ENCODE measurements at places on chromosomes 4 and X. TPM values are rescaled to one million over a fixed set of nuclear protein-coding genes. Genes with fewer than 3 reads are reported as not detected.

GRCh38 chr4:36273276-36273675, 8.1 kb upstream of the DTHD1 start:
- DNase-seq, result no peak

The HS6ST2 gene
- total RNA-seq, result 0.13 TPM

DNA sequence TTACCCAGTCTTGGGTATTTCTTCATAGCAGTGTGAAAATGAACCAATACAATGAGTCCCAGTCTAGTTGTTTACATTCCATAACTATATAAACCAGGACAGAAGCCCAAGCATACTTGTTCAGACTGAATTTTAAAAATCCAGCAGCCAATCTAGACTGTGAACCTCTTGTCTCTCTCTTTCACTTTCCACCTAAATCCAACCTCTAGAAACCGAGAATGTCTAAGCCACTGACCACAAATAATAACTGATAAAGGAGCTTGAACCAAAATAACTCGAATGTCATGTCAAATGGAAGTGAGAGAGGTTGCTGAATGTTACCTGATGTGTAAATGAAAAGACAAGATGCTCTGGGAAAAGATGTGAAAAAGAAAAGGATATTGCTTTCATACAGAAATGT, 544.7 kb downstream of the NLGN4X start:
- DNase-seq, result no peak

- no peak for DNase-seq
These were observed 709 bp downstream of the GPAT3 start for GRCh38 chr4:83536362-83537272.

- no peak for DNase-seq
These were observed 336.1 kb downstream of the UNC5C start for GRCh38 chr4:95212692-95213091.

DNA sequence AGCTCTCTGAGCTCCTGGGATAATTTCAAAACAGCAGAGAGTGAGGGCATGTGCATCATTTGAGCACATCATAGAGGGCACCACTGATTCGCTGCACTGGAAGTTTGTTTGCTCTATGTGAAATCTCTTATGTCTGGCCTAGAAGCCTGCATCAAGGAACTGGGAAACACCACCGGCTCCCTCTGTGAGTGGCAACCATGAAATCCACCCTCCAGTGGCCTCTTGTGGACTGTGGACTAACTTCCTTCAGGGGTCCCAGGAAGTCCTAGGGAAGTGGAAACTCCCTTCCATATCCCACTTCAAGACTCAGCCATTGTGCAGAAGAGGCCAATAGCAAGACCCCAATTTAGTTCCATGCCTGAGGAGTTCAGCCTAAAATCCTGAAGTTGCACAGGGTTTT, 48.0 kb upstream of the IGFBP7 start:
- no peak for DNase-seq

DNA sequence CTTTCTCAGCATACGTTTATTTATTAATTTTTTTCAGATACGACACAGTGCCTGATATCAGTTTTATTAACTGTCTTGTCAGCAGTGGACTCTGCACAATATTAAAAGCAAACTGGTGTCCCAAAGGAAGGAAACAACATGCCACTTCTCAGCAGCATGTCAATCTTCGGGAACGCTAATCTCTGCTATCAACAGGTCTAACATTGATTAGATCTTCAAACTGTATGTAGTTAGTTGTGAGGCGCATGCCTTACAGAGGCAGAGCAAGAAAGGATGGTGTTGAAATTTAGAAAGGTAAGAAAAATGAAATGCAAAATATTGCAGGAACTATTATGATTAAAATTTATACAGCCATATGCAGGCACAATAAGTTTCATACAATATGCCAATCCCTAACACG, 233.7 kb upstream of the NDST3 start:
- DNase-seq, result no peak

- no peak for DNase-seq
These were observed 182.4 kb downstream of the NR3C2 start for GRCh38 chr4:148259841-148260240.

The UBQLN2 gene
- 7.2 TPM for total RNA-seq

DNA sequence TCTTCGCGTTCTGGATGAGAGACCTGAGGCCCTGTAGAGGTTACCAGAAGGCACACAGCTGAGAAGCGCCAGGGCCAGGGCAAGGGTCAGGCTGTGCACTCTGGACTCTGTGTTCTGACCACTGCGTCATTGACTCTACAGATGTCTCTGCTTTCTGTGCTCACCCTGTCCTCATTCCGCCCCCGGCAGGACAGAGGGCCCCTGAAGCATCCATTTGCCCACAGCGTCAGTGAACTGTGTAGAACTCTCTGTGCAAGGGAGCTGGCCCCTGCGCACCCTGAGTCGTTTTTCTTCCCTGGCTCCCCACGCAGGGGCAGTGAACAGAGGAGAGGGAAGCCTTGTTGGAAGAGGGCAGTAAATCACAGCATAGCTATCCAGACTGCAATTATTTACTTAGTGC, 6.1 kb upstream of the WAS start:
- DNase-seq, result no peak

DNA sequence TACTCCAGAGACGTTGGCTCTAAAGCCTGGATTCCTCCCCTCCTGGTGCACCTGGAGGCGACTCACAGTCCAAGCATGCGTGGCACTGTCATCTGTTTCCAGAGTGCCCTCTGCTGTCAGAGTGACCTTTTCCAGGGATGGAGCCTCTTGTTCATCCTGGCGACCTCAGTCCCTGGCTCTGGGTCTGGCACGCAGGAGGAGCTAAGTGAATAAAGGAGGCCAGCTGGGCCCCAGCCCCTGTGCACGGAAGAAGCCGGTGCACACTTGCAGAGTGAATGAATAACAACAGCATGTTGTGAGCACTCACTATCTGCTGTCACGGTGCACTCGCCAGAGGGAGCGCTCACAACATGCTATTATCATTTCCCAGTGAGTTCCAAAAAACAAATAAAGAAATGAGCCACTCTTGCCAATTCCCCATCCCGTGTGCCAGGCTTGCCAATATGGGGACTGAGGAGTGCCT, 27.8 kb upstream of the PSAPL1 start:
- DNase-seq, result peak; percentile 31

The CLNK gene
- total RNA-seq, result not detected

DNA sequence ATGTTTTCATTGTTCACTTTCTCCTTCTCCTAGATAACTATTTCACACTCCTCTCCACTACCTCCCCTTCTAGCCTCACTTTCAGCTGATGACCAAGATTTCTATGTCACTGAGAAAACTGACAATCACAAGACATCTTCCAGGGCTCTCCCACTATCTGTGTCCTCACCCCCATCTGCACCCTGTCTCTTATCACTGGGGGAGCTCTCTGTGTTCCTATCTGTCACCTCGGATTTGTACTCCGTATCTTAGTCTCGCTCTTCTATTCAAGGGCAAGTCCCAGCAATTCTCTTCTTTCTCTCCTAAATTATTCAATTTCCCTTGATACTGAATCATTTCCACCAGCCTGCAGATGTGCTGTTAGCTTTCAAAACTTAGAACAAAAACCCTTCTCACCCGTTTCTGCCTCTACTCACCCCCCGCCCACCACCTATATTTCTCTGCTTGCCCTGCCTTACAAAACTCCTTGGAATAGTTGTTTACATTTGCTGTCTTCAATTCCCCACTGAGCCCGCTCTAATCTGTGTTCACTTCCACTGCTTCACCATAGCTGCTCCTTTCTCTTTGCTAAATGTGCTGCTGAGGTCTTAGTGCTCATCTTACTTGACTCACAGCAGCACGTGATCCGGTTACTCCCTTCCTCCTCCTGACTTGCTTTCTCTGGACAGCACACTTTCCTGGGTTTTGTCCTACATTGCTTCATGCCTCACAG, 293.2 kb downstream of the UNC5C start:
- no peak for DNase-seq

The RASGEF1B gene
- under 0.01 TPM for total RNA-seq

- no peak for DNase-seq
These were observed 178.2 kb upstream of the ARHGEF9 start for GRCh38 chrX:63963095-63963784.

DNA sequence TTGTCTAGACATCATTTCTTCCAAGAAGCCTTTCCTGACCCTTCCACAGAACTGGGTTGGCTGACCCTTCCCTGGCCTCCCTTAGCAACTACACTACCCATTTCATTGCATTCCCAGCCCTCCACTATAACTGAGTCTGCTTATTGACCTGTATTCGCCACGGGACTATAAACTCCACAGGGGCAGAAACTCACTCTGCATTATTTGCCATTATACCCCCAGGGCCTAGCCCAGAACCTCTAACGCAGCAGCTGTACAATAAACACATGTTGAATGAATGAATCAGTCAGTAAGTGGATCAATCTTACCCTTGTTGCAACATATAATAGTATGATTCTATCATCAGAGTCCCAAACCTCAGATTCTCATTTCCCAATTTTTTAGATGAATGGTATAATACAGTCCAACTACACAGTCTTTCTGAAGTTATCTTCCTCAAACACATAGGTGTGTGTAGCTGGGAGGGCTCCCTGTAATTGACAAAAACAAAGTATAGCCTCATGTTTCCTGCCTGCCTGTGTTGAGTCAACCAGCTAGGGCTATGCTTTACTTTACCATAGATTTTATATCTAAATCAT, 209.3 kb downstream of the CHIC2 start:
- DNase-seq, result no peak

The PFKFB1 gene
- 0.13 TPM for total RNA-seq

DNA sequence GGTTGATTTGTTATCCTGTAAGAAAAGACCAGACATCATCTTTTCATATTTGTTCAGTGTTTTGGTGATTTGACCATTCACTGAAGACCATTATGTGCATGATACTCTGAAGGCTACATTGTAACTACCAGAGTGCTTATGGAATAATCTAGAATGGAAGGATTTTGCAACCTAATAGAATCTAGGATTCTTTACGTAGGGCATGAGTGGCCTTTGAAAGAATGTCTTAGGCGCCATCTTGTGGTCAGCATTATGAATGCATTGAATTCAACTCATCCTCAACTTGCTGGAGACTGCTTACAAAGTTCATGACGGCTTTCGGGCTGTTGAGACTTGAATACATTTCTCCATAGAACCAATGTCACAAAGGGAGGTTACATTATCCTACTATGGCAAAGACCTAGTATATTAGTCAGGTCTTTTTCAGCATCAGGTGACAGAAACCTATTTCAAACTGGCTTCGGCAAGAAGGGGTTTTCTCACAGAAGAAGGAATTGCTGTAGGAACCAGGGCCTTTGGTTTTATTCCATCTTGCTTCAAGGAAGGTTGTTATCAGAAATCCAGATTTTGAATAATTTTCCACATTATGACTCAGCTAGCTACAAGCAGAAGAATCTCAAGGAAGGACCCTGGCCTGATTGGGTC, 104.1 kb downstream of the GPAT3 start:
- peak; percentile 76 for DNase-seq

The CRMP1 gene
- 1.5 TPM for total RNA-seq

DNA sequence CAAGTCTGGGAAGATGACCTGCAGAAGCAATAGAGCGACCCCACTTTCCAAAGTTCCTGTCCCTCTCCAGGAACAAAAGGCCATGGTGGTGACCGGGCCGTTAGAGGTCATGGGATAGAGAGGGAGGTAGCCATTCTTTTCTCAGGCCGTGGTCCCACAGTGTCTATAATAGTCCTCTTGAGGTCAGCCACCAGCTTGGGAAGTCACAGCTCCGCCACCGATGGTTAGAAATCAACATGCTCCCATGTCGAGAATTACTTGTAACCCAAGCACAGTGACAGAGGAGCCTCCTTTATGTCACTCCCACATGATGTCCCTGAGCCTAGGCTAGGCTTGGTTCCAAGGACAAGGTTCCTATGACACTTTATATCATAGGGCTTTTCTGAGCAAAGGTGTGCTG, 48.3 kb upstream of the CBR4 start:
- DNase-seq, result no peak

DNA sequence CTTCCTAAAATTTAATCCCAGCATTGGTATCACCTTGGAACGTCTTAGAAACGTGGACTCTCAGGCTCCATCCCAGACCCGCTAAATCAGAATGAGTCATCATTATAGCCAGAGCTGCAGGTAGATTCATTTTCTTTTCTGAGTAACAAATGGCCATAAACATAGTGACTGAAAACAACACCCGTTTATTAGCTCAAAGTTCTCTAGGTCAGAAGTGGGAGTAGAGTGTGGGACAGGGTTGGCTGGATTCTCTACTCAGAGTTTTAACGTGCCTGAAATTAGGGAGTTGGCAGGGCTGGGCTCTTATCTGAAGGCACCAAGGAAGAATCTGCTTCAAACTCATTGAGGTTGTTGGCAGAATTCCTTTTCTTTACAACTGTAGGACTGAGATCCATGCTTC, 101.8 kb upstream of the C1QTNF7 start:
- no peak for DNase-seq

Data from dermis microvascular lymphatic vessel endothelial cell (primary cell).